Hematopoietic multipotent progenitor cell treated with erythropoietin and hydrocortisone succinate and interleukin-3 and kit ligand, for 4 days (in vitro differentiated cells): ENCODE measurements at places on chromosomes 1 and 21.

DNA sequence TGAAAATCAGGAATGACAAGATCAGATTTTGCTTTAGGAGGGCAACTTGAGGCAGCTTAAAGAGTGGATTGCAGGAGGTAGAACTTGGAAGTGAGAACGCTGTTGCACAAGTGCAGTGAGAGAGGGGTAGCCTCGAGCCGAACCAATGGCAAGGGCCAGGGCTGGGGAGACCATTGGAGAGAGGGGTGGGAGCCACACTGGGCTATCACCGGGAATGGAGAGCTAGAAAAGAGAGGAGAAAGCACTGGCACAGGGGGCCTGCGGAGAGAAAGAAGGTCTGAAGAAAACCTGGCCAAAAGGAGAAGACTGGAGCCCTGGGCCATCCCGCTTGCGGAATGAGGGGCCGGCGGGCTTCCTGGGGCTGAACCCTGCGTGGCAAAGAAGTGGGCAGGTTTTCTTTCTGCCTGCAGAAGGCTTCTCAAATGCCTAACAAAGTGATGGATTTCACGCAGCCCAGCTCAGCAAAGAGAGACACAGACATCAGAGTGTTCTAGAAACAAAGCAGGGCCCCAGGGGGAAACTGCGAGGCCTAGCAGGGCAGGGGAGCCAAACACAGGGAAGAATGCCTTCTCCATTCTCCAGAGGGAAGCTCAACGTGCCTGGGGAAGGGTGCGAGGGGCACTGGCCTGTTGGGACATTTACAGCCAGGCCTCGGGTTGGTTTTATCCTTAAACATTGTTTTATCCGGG lies 1.2 kb upstream of the SLC37A1 start:
- no peak for DNase-seq

- no peak for DNase-seq
Measured at GRCh38 chr1:203101813-203102634, 16.2 kb upstream of the MYOG start.

DNA sequence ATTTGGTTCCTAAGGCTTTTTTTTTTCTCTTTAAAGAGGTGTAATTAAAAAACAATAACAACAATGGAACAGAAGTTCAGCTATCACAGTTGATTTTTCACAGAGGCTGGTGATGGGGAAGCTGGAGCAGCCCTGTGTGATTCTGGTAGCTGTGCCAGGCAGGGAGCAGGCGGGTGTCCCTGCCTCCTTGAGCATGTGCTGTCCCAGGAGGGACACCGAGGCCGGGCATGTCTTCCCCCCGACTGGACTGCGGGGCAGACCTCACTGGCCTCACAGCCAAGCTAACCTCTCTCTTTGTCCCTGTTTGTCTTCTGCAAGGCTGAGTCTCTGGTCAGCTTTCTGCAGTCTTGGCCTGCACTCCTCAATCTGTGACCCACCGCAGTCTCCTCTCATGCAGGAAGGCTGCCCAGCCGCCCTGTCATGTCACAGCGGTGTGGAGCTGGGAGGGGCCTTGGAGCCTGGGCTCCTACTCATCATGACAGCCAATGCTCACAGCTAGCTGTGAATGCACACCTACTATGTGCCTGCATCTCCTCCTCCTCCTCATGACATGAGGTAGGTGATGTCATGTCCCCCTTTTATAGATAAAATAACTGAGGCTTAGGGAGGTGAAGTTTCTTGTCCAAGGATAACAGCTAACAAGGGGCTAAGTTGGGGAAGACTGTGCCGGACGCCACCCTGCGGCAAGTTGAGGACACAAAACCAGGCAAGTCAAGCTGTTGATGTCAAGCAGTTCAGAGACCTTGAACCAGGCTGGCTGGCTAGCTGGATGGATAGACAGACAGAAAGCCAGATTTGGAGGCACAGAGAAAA lies 10.3 kb upstream of the ACTL8 start:
- no peak for DNase-seq

- DNase-seq, result no peak
Measured at GRCh38 chr1:223631473-223631872, 34.0 kb downstream of the CAPN8 start.

DNA sequence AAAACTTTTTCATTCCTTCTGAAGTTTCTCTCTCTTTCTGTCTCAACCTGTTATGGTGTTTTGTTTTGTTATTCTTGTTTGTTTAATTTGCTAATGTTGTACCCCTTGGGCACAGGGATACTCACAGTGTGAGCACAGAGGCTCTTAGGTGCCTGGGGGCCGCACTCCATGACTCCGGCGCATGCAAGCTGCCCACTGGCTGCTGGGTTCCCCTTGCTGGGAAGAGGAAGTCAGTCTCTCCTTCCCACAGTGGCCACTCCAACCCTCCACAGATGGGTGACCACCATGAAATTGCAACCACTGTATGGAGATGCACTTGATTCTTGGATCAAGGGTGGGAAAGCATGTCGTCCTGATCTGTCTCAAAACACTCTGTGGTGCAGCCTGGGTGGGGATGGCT lies 4.6 kb upstream of the CD1A start:
- DNase-seq, result no peak

DNA sequence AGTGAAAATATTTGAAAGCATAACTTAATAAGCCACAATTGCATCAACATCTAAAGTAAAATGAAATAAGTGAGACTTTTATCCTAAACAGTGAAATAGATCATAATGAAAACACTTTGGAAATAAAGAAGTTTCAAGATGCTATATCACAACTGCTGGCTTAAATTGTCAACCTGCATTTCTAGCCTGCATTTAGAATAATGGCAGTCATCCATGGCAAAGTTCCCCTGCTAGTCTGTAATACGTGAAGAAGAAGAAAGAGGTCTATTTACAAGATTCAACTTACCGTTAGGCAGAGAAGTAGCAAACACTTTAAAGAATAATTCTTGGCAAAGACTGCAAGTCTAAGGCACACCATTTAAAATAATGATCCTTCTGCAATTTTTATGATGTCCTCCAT lies 133.6 kb downstream of the DPYD start:
- no peak for DNase-seq

DNA sequence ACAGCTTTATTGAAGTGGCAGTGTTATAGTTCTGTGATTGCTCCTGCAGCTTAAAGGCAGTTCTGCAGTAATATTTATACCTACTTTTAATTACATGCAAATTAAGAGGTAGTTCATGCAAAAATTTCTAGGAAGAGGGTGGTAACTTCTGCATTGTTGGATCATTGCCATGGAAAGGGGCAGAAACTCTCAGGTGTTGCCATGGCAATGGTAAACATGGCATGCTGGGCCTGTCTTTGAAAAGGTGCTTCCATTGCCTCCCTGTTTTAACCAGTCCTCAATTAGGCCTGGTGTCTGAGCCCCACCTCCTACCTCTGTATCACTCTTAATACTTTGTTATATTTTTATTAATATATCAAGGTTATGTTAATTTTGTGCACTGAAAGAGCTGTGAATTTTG lies 104.7 kb downstream of the DISC1 start:
- DNase-seq, result peak; percentile 7
